Endodermal cell (in vitro differentiated cells): ENCODE measurements at places on chromosomes 1 and 21.

GRCh38 chr1:111955755-111956154 is 33.7 kb downstream of the KCND3 start:
- no peak for DNase-seq

- no peak for DNase-seq
Observed at GRCh38 chr1:3956527-3957170, 56.6 kb upstream of the C1orf174 start.

DNA sequence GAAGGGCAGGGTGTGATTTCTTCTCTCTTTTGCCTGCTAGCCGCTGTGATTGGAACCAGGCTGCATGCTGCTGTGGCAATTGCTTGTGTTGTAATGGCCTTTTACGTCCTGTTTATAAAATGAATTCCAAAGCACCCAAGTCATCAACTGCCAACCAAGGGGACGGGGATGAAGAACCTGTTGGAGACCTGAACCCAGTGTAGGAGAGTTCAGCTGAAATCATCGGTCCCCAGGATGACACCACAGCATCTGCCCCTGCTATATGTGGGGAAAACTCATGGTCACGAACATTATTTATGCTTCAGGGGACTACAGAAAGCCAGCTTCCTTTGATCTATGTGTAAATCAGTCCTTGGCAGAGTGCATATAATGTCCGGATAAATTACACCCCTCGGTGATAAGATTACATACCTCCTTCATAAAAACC is 3.8 kb downstream of the TMEM167B start:
- DNase-seq, result no peak

GRCh38 chr1:94349853-94350252 is 68.3 kb upstream of the ABCD3 start:
- DNase-seq, result no peak
